ENCODE measurements at places on chromosomes 7 and 10.

DNA sequence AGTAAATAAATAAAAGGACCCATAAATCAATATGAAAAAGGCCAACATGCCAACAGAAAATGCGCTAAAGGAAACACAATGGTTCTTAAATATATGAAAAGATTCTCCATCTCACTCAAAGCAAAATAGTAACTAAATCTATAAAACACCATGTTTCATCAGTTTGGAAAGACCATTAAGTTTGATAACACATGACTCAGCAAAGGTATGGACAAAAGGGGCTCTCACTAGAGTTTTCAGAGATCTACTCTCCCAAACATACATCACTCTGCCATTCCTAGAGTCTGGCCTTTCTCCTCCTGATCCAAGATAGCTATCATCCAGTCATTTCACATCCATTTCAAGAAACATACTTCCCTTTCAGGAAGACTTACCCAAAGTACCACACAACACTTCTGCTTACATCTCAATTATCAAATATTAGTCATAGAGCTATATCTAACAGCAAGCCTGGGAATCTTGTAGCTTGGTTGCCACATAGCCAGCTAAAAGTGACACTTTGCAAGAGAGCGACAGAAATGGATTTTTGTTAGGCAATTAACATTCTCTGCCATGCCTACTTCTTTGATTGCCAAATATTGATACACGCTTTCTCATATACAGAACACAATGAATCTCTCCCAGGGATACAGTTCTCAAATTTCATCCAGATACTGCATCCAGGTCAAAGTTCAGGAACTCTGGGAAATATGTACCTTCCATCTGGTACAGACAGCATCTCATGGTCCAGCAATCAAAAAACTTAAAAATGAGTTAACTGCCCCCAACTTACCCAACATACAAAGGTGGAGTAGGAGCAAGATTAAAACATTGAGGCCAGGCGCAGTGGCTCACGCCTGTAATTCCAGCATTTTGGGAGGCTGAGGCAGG, 28.8 kb downstream of the TOMM7 start:
- no peak for DNase-seq

- no peak for DNase-seq
Measured at GRCh38 chr7:30301751-30302150, 17.4 kb downstream of the ZNRF2 start.

DNA sequence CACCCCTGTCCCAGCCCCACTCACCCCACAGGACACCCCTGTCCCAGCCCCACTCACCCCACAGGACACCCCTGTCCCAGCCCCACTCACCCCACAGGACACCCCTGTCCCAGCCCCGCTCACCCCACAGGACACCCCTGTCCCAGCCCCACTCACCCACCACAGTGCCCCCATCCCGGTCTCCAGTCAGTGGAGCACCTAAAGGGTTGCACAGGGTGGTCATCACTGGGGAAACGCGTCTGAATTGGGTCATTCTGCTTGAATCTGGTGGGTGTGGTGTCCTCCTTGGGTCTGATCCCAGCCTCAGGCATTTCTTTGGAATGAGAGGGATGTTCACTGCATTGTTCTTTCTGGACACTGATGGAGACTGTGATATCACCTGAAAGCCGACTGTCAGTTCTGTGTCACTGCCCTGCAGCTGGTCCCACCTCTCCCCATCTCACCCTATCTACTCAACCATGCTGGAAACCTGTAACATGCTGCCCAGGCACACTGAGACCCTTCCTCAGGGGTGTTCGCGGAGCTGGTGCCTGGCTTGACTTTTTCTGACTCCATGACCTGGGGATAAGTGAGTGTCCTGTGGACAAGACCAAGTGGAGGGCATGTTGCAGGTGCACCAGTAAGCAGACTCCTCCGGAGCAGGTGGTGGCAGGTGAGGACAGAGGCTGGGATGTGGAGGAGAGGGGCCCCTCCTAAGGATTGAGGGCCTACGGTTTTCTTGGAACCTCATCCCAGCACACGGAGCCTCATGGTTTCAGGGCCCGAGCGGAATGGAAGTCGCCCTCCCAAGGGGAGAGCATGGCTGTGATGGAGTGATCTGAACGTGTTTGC, 262.5 kb upstream of the PPP2R2D start:
- no peak for DNase-seq

- DNase-seq, result no peak
Measured at GRCh38 chr7:44749992-44750391, 1.3 kb downstream of the ZMIZ2 start.

GRCh38 chr10:45657033-45657926, 15.3 kb downstream of the ZFAND4 start:
- no peak for DNase-seq
